Testis (tissue), 5 donors: ENCODE measurements at places on chromosomes 7 and 10.

DNA sequence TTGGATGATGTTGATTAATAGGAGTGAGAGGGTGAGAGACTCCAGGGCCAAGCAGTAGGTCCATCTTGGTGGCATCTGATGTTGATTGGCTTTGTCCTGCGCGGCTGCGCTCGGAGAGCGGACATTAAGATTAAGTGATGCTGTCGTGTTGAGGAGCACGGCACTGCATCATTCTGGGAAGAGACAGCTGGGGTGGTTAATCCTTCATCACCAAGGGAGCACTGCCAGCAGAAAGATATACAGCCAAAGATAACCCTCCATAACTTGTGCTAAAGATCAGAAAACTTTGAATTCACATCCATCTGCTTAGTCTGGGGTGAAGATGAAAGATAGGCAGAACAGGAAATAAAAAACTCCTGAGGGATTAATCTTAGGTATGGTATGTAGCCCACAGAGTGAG lies 208.3 kb downstream of the LRMDA start:
- DNase-seq, result no peak

GRCh38 chr7:130943336-130943901 lies 209.4 kb upstream of the KLF14 start:
- no peak for DNase-seq

DNA sequence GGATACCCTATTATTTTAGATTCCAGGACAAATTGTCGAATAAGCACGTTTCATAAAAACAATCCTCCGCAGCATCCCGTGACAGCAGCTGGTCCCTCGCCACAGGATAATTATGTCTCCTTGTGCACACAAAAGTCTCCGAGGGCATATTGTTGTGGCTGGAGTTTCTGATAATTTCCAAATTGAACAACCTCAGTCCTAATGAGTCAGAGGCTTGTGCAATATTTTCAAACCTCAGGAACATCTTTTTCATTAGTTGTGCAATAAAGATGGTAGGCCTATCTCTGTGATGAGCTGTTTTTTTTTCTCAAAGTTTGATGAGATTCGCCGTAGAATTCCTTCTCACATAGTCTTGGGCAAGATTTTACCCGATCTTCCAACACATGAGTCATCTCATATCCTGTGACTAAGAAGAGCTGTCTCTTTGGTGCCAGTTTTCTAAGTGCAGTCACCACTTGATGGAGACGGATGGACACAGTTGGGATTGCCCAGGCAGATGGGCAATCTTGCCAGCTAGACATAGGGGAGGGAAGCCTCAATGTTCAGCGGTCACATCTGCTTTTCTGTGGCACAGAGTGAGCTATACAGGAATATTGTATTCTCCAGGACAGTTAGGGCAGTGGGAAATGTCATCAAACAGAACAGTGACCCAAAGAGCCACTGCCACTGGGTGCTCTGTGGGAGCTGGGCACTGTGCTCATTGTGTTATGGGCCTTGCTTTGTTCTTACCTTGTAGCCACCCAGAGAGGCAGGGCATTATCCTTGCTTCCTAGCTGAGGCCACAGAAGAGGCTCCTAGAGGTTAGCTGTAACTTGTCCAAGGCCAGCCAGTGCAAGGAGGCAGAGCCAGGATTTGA lies 7.8 kb downstream of the HTRA1 start:
- no peak for DNase-seq

- DNase-seq, result no peak
These were observed 244.4 kb downstream of the DYNC1I1 start for GRCh38 chr7:96016735-96017134.

GRCh38 chr7:113109718-113110117 lies 8.6 kb downstream of the SMIM30 start:
- DNase-seq, result no peak

DNA sequence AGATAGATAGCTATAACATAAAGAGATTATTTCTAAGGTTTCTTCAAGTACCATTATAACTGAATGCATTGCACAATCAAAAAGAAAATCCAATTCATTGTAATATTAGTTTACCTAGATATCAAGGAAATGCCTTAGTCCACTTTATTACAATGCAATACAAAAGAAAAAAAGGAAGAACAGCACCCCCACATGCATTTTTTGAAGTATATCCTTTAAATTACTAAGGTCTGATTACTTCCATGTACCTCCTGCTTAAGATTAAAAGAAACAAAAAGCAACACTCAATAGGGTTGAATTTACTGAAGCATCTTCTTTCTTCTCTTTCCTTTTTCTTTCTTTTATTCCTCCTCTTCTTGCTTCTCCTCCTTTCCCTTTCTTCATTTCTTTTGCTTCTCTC lies 973.8 kb upstream of the LRRTM3 start:
- DNase-seq, result no peak

DNA sequence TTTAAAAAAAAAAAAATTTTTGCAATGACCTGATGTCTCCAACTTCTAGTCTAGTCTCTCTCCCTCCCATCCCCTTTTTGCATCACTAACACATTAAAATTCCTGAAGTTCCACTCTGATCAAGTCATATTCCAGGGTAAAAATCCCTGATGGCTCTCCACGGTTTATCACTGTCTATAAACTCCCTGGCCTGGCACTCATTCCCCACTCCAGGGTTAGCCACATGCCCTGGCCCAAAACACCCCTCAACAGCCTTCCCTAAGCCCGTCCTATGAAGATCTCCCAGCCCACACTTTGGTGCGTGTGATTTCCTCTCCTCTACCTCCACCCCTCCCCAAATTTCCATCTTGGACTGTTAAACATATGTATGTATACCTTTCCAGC lies 125.4 kb downstream of the JAZF1 start:
- DNase-seq, result no peak

DNA sequence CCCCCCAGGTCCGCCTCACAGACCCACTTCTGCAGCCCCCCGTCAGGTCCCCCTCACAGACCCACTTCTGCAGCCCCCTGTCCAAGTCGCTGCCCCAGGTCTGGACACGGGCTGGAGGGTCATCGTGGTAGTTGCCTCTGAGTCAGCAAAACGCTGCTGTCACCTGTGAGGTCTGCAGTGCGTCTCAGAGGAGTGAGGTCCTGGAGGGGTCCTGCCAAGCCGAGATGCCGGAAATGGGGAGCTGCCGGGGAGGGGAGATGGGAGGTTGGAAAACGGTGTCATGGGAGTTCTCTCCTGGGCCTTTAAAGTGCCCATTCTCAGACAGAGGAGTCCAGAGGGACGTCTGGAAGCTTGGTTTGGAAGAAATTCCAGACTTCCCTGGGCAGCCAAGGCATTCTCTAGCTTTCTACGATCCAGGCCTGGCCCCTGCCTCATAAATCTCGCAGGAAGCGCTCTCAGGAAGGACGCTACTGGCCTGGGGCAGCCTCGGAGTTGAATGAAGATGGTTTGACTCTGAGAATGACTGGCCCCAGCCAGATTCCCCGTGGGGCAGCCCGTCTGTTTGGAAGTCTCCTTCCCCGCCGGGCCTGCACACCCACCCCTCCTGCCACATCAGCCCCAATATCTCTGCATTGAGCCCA lies 38.7 kb downstream of the CALML3 start:
- no peak for DNase-seq

GRCh38 chr7:137626469-137627067 lies 220.2 kb downstream of the DGKI start:
- peak; percentile 50 for DNase-seq

- DNase-seq, result no peak
These were observed 94.9 kb upstream of the SH2B2 start for GRCh38 chr7:102191556-102192379.

- no peak for DNase-seq
These were observed 287.4 kb downstream of the CACNA2D1 start for GRCh38 chr7:82156168-82156567.

GRCh38 chr10:125149036-125149679 lies 11.2 kb downstream of the CTBP2 start:
- peak; percentile 70 for DNase-seq

GRCh38 chr10:132945894-132946255 lies 3.5 kb upstream of the CFAP46 start:
- DNase-seq, result no peak

DNA sequence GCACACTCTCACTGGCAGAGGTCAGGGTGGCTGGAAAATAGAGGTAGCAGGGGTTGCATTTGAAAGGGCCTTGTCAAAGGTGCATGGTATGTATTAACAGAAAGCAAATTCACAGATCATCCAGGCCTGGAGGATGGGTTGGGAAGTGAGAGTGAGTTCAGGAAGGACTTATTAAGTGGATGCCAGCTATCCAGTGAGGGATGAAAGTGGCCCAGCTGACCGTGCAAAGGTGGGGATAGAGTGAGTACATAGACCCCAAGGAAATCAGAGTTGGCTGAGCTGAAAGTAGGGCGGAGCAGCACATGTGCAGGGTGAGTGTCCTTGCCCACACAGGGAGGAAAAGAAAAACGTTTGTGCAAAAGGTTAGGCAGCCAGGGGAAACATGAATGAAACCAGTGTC lies 58.1 kb downstream of the HECW1 start:
- DNase-seq, result no peak

DNA sequence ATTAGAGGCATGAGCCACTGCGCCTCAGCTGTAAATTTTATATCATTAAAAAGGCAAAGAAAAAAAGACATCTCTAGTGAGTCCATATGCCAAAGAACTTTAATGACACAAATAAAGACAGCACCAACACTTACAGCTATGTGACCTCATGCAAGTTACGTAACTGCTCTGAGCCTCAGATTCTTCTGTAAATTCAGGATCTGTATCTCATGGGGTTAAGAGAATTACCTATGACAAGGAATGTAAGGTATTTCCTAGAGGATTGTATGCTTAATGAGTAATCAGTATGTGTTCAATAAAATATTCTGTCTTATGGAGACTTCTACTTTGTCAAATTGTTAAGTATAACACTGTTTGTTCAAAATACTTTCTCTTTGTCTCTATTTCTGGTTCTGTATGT lies 274.0 kb upstream of the GLI3 start:
- no peak for DNase-seq

- DNase-seq, result no peak
These were observed 78.1 kb upstream of the TBX20 start for GRCh38 chr7:35331730-35332678.

GRCh38 chr10:88879534-88880281 lies at the start of gene STAMBPL1:
Gene STAMBPL1 (plus strand): TSS chr10:88880245. CDS start chr10:88901709, 21,464 bp downstream.
- DNase-seq, result peak; percentile 44

- no peak for DNase-seq
These were observed 100.9 kb downstream of the FOXL3 start for GRCh38 chr7:390761-391410.

DNA sequence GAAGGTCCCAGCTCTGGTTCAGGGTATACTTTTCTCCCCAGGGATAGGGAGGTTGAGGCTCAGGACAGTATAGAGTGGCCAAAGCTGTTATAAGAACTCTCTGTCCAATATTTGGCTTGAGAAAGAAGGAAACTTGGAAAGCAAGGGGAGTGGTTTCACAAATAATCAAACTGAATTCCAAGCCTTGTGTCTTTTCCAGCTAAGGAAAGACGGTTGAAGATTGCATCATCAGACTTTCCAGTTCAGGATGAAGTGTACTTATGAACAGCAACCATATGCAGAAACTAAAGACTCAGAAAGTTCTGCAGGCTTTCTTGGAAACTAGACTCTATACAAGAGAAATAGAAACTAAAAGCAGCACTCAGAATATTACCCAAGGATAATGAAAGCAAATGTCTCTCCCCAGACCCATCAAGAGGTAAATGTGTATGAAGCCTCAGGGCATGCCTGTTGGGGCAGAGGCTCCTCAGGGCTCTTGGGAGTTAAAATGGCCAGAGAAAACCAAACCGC lies 46.4 kb downstream of the RAMP3 start:
- no peak for DNase-seq

DNA sequence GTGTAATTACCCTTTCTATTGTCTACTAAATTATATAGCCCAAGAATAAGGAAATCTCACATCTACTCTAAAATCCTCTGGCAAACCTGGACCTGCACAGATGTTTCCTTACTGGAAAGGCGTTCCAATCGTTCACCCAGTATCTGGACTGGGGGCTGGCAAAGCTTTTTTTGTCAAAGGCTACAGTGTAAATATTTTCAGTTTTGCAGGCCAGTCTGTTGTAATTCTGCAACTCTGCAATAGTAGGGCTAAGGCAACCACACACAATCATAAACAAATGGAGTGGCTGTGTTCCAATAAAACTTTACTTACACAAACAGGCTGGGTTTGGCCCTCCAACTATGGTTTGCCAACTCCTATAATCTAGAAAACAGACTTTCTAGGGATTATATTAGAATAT lies 56.2 kb downstream of the GLI3 start:
- no peak for DNase-seq

GRCh38 chr10:73865459-73866442 lies 8.6 kb downstream of the CAMK2G start:
- DNase-seq, result no peak

DNA sequence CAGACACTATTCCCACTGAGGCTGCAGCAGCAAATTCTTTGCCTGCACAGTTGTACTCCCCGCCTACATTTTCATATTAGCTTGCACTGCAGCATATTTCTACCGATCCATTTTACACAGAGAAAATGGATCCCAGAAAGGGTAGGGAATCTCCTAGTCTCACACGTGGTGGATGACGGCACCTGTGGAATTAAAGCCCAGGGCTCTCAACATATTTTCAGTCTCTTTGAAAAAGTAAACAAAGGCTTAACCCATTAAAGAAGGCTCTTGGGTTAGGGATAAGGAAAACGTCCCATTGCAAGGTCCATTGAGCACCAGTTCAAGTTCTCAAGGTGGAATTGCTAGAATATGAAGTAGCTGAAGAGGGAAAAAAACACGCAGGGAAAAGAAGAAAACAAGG lies 49.4 kb upstream of the FOXI2 start:
- no peak for DNase-seq
